ENCODE measurements at places on chromosomes 5 and 9. TPM values are rescaled to one million over a fixed set of nuclear protein-coding genes. Genes with fewer than 3 reads are reported as not detected.

GRCh38 chr5:173237143-173237874, 2.3 kb upstream of the NKX2-5 start:
- DNase-seq, result no peak

DNA sequence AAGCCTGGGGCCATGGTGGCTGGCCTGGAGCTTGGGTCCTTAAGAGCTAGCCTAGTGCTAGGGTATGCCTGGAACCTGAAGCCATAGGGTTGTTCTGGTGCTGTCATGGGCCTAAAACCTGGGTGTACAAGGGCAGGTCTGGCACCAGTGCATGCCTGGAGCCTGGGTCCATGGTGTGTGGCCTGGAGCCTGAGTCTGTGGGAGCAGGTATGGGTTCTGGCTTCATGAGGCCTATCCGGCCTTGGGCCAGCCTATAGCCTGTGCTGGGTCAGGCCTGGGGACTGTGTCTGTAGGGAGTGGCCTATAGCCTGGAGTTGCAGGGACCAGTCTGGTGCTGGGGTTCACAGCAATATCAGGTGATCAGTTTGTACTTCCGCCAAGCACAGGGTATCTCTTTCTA, 347.2 kb upstream of the MEF2C start:
- no peak for DNase-seq

Gene SOX30
- 0.29 TPM for total RNA-seq

Gene PCDHGA3
- 0.24 TPM for total RNA-seq

Gene IL5
- not detected for total RNA-seq

All from mucosa of descending colon (tissue), 3 donors.